ENCODE measurements at places on chromosomes 12 and 14. TPM values are rescaled to one million over a fixed set of nuclear protein-coding genes. Genes with fewer than 3 reads are reported as not detected.

The BRAP gene
- total RNA-seq, result 24.3 TPM

The DHH gene
- total RNA-seq, result 5.3 TPM

The TRHDE gene
- total RNA-seq, result not detected

The DYNC1H1 gene
- total RNA-seq, result 801 TPM

The HOXC5 gene
- total RNA-seq, result not detected

The NR1H4 gene
- total RNA-seq, result not detected

The TOMM20L gene
- not detected for total RNA-seq

The LPCAT3 gene
- total RNA-seq, result 14.7 TPM

The PDE3A gene
- total RNA-seq, result 106 TPM
